T-helper 17 cell (primary cell): ENCODE measurements at places on chromosomes 6 and 20. TPM values are rescaled to one million over a fixed set of nuclear protein-coding genes. Genes with fewer than 3 reads are reported as not detected.

The MLIP gene
- total RNA-seq, result not detected

The FOXF2 gene
- not detected for total RNA-seq

The ZNF334 gene
- total RNA-seq, result 0.27 TPM

GRCh38 chr6:134550604-134551003 lies 232.7 kb upstream of the SGK1 start:
- no peak for DNase-seq

DNA sequence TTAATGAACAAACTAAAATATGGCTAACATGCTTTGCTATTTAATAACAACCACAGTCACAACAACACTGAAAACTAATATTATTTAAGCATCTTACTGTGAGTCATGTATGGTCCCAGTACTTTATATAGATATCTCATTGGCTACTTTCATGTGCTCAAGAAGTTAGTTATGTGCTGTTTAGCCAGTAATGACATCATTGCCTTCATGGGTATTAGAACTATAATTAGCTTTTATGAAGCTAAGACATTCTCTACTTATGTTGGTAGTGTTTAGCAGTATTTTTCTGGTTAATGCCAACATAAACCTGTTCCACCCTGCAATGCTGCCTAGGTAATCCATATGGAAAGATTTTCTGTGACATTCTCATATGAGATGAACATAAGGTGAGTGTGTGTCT lies 56.1 kb downstream of the ADGRG6 start:
- DNase-seq, result no peak

- no peak for DNase-seq
Observed at GRCh38 chr6:108884211-108885059, 36.2 kb downstream of the ARMC2 start.

- peak; percentile 88 for DNase-seq
Observed at GRCh38 chr20:57381596-57382503, 9.3 kb upstream of the RBM38 start.

- DNase-seq, result no peak
Observed at GRCh38 chr6:10939840-10940239, 53.0 kb downstream of the SYCP2L start.
